ENCODE measurements at places on chromosomes 7 and 10.
A peak's percentile ranks its signal among the peaks of the same experiment; 100 is the strongest.

DNA sequence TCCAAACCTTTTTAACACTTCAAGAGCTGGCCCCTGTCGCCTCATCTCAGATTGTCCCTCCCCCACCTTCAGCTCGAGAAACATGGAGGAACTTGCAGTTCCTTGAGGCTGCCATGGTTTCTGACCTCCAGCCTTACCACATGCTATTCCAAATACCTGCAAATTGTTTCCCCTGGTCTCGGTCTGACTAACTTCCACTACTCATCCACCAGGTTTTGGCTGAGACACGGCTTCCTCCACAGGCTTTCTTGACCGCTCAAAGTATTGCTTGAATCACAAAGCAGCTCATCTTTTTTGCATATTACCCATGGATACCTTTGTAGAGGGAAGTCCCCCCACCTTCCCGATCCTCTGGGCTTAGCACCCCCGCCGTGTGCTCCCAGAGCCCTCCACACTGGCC, 5.2 kb upstream of the SAMD8 start:
- no peak for DNase-seq

GRCh38 chr10:119209035-119209735, 1.8 kb downstream of the GRK5 start:
- DNase-seq = peak; percentile 75

GRCh38 chr7:46191776-46192175, 270.7 kb upstream of the IGFBP3 start:
- no peak for DNase-seq

GRCh38 chr10:100469756-100470155, 6.9 kb downstream of the WNT8B start:
- DNase-seq = no peak

GRCh38 chr10:129514568-129515451, 47.8 kb downstream of the MGMT start:
- DNase-seq = no peak

DNA sequence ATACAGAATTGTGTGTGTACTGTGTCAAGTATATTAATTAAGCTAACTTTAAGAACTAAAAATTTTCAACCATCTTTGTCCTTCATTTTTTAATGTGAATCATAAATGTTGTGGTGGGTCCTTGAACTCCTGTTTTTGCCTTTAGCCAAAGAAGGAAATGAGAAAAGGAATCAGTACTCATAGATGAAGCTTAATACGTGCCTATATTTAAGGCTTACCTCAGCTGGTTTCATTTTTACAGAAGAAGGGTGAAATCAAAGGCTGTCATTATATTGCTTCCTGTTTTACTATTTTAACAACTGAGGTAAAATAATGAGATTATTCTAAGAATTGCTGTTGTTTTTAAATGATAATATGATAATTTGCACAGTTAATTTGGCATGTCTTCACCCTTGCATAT, 6.3 kb upstream of the SNX13 start:
- no peak for DNase-seq

- no peak for DNase-seq
Measured at GRCh38 chr10:59942556-59942955, 36.2 kb upstream of the CCDC6 start.

- no peak for DNase-seq
Measured at GRCh38 chr7:155945670-155946325, 133.5 kb upstream of the SHH start.

DNA sequence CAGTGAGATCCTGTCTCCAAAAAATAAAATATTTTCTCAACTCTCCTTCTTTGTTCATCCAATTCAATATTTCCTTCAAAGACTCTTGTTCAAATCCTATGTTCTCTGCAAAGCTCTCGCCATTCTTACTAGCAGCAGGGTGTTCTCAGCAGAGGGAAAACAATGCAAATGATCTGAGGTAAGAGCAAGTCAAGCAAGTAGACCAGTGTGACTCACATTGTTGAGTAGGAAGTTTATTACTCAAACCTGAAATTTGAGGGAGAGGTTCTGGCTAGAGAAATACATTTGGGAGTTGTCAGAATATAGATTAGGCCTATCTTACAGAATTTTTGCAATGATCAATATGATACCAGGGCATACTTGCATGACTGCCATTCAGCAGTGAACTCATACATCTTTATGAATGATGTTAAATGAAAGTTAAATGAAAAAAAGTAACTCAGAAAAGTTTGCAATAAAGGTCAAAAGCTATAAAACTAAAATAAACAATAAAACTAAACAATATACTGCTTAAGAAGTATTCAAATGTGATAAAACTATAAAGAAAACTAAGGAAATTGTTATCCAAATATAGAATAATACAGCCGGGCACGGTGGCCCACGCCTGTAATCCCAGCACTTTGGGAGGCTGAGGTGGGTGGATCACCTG, 5.8 kb downstream of the IDE start:
- no peak for DNase-seq

GRCh38 chr7:101165958-101166647, 734 bp upstream of the VGF start:
- DNase-seq = no peak

DNA sequence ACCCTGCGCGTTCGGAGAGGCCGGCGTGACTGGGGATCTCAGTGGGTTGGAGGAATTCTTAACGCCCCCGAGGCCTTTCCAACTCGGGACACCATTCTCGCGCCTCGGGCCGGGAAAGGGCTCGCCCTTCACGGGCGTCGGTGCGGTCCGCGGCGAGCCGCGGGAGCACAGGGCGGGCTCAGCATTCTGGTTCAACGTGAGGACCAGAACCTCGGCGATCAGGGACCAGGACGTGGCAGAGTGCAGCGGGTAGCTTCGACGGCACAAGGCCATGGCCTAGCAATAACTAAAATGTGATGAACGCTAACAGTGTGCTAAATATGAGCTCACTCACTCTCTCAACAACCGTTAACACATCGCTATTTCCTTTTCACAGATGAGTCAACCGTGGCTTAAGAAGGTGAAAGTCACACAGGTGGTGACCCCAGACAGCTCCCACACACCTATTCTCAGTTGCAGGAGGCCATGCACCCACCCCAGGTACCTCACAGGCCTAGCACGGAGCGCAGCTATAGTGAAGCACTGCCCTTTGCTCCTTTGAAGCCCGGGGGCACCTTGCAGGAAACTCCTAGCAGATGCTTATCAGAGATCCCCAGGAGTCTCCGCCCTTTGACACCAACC, 4.5 kb upstream of the EMX2 start:
- DNase-seq = no peak

- no peak for DNase-seq
Measured at GRCh38 chr10:76879116-76879913, 758.3 kb downstream of the KCNMA1 start.

DNA sequence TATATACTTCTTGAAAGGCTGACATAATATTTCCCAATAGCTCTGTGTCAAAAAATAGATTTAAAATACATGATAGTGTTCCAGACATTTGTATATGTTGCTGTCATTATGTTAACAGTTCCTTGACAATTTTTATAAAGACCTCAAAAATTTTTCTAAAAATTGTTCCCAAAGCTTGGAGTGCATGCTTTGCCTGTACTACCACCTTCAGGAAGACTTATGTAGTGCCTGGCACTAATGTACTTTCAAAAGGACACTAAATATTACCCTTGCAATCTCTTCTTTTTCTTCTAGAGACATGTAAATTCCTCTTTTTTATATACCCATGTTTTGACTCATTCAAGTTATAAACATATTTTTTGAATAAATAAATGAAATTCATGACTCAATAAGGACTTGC, 48.0 kb upstream of the SP8 start:
- no peak for DNase-seq

DNA sequence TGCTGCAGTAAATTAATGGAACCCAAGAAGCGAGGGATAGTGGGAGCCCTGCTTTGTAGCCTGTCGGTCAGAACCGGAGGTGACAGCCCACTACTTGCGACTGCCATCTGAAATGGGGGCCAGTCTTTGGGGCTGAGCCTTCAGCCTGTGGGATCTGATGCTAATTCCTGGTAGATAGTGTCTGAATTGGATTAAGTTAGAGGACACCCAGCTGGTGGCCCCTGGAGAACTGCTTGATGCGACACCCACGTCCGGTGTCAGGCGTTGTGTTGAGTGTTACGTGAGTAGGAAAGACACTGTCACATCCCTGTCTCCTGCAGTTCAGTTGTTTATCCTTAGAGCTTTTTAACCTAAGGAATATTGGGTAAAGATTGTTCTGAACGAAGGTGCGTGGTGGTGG, 5.0 kb downstream of the EIF3B start:
- DNase-seq = peak; percentile 31

DNA sequence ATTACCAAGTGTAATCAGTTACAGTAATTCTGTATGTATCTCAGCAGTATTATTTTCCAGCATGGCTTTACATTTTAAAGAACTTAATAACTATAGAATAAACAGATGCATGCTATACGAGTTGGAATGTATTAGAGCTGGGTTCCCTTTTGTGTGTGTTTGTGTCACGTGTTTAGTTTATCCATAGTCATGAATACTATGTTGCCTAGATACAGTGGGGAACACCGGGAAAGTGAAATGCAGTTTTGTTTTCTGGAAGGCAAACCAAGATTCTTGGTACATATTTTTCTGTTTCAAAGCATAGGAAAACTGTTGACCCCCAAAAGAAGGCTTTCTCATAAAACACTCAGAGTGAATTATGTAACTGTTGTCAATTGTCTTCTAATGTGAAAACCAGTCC, 119.0 kb downstream of the FANK1 start:
- DNase-seq = no peak

DNA sequence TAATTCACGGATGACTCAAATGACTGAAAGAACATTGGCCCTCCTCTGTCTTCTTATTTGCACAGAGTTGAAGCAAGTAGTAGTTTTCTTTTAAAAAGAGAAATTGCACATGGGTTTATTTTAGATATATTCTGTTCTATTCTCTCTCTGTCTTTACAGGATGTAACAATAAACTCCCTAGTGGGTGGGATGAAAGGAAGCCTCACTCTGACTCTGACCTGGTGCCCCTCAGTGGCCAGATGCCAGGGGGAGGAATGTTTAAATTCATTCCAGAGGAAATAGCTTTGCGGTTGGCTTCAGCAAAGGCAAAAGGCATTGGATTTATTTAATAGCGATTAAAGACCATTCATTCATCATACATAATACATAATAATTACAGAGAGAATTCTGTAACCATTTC, 156.4 kb upstream of the MTPN start:
- DNase-seq = no peak

DNA sequence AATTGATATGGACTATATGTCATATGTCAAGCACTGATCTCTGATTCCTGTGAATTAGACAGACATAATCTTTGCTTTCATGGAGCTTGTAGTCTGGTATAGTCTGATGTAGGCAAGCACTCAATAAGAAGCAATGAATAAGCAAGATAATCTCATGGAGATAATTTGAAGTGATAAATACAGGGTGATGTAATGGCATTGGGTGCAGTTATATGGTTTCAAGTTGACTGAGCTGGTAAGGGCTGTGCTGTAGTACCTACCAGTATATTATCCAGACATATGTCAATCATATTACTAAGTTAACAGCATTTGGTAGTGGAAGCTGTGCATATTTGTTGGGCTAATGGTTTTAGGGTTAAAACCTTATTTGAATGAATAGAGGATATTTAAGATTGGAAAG, 117.5 kb upstream of the PRPS1L1 start:
- DNase-seq = no peak

GRCh38 chr7:41984888-41985287, 252.1 kb downstream of the GLI3 start:
- DNase-seq = no peak

GRCh38 chr10:117780411-117780810, 237.9 kb downstream of the EMX2 start:
- DNase-seq = no peak

DNA sequence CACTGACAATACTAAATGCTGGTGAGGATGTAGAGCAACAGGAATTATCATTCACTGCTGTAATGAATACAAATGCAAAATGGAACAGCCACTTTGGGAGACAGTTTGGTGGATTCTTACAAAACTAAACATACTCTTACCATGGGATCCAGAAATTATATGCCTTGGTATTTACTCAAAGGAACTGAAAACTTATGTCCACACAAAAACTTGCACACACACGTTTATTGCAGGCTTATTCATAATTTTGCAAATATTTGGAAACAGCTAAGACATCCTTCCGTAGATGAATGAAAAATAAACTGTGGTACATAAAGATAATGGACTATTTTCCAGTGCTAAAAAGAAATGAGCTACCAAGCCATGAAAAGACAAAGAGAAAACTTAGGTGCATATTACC, 69.6 kb downstream of the SEM1 start:
- DNase-seq = no peak

DNA sequence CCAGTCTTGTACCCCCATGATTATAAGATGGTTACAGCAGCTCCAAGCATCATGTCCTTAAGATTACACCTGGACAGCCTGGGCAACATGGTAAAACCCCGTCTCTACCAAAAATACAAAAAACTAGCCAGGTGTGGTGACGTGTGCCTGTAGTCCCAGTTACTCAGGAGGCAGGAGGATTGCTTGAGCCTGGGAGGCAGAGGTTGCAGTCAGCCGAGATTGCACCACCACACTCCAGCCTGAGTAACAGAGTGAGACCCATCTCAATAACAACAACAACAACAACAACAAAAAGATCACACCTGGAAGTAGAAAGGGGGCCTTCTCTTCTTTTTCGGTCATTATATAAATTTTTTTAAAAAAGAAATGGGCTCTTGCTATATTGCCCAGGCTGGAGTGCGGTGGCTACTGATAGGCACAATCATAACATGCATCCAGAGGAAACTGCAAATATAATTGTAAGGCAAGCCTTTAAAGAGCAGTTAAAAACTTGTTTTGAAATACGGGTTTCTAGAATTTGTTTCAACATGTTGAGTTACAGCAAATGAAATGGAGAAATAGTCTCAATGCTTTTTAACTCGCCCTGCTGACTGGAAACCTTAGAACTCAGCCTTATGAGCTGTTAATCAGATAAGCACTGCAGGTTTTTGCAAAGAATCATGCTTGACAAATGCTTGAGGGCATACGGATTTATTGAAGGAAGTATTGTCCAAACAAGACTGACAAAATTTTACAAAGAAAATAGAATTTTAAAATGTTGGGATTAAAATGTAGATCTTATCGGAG, 4.7 kb upstream of the ENTPD7 start:
- DNase-seq = no peak

DNA sequence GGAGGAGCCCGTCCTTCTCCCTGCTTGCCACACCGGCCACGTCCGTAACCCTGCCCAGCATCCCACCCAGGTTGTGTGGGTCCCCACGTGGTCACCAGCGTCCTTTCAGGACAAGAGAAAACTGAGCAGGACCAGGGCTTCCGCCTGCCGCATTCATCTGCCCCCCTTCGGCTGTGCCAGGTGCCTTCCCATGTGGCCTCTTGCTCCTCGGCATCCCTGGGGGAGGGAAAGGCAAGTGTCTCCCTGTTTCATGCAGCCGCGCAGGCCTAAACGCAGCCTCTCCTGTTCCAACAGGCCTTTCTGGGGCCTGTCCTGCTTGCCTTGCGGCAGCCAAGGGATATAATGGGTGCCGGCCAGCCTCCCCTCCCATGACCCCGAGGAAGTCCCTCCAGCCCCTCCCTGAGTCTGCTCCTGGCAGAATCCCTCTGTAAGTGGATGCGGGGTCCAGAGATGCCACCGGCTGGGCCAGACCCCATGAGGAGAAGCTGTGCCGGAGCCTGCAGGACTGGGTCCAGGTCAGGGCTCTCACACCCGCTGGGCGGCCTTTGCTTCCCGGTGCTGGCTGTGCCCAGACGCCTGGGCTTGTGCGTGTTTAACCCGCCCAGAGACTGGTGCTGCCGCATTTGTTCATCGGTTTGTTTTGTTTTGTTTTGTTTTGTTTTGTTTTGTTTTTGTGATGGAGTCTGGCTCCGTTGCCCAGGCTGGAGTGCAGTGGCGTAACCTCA, 23.1 kb downstream of the SHH start:
- DNase-seq = no peak

GRCh38 chr7:80682744-80683143, 44.3 kb downstream of the CD36 start:
- DNase-seq = no peak

GRCh38 chr10:30491916-30492515, 58.0 kb downstream of the MAP3K8 start:
- DNase-seq = no peak

All from right cardiac atrium (tissue), 5 donors.